ENCODE measurements at places on chromosomes 6 and 20. TPM values are rescaled to one million over a fixed set of nuclear protein-coding genes. Genes with fewer than 3 reads are reported as not detected.

The ADGRF5 gene
- total RNA-seq = 0.54 TPM

- DNase-seq = peak; percentile 75
Observed at GRCh38 chr6:161169696-161170095, 104.2 kb downstream of the AGPAT4 start.

DNA sequence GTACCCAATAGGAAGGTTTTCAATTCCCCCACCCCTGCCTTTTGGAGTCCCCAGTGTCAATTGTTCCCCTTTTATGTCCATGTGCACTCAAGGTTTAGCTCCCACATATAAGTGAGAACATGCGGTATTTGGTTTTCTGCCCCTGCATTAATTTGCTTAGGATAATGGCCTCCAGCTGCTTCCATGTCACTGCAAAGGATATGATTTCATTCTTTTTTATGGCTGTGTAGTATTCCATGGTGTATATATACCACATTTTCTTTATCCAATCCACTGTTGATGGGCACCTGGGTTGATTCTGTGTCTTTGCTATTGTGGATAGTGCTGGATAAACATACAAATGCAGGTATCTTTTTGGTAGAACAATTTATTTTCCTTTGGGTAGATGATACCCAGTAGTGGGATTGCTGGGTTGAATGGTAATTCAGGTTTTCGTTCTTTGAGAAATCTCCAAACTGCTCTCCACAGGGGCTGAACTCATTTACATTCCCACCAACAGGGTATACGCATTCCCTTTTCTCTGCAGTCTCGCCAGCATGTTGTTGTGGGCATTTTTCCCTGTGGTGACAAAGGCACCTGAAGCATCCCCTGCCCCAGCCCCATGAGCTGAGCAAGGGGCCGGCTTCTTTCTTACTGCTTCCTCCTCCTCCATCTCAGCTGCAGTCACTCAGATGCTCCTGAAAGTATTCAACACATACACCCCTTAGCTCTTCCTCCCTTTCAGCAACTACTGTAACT is 66.7 kb downstream of the ELOVL2 start:
- DNase-seq = no peak

DNA sequence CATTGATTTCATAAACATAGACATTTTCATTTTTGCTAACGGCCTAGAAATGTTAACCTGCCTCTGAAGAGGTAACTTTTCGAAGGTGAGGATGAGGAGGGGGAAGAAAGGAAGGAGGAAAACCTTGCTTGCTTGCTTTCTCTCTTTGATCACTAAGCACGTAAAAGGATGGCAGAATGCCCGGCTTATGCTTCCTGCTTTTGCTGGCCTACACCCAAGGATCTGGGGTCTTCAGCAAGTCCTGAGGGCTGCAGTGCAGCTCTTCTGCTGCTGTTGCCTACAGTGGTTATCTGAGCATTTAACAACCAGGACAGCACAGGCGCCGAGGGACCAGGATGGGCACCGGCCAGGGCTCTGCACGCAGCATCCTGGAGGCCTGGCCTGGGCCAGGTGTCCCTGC is 150.8 kb upstream of the TAB2 start:
- DNase-seq = no peak
